ENCODE measurements at places on chromosomes 16 and 17. TPM values are rescaled to one million over a fixed set of nuclear protein-coding genes. Genes with fewer than 3 reads are reported as not detected.

DNA sequence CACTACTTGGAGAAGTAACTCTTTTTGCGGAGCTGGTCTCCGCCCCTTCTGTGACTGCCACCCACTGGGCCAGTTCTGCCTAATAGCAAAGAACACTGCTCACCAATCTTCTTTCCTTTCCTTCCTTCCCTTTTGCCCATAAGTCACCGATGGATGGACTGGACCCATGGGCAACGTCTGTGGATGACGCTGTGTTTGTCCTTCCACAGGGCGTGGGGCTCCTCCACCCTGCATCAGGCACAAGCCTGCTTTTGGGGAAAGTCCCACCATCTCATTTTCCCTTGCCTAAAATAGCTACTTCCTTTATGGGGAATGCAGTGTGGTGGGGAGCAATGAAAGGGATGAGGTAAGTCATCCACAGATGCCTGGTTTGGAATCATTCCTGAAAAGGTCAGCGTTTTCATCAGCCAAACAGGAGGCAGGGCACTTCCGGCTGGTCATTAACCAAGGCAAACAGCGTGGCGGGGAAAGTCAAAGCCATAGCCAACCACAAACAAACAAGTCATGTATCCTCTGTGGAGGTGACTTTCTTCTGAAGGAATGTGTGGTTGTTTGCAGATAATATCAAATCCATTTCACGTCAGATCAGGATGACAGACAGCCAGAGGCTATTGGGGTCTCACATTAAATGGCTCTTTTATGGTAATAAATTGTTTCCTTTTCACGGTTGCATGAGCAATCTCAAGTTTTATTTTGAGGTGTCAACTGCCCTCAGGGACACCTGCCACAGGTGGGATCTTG lies 30.7 kb upstream of the MED9 start:
- DNase-seq, result no peak

The KRT31 gene
- total RNA-seq, result not detected

DNA sequence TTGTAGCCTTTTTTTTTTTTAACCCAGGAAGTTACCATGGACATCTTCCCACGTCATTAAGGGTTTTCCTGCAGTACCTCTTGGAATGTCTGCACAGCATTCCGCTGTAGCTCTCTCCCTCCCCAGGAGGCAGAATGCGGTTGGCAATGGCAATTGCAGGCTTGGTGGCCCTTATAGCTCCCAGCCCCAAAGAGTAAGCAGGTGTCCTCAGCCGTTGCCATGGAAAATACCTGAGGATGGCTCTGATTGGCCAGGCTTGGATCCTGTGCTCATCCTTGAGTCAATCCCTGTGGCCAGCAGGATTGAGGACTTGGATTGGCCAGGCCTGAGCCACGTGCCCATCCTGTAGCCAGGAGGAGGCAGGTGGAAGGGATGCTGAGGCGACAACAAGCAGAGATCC lies 15.5 kb upstream of the TIMP2 start:
- DNase-seq, result no peak

- DNase-seq, result no peak
Observed at GRCh38 chr17:45372325-45372869, 55.6 kb upstream of the MAP3K14 start.

The COA3 gene
- 64.4 TPM for total RNA-seq

DNA sequence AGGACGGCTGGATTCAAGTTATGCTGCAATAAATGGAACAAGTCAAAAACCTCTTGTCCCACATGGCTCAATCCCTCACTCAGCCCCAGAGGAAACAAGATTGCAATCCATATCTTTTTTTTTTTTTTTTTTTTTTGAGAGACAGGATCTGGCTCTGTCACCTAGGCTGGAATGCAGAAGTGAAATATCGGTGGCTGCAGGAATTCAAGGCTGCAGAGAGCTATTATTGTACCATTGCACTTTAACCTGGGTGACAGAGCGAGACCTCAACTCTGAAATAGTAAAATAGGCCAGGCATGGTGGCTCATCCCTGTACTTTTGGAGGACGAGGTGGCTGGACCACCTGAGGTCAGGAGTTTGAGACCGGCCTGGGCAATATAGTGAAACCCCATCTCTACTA lies 2.7 kb upstream of the PDE6G start:
- no peak for DNase-seq

The CIAO2B gene
- 82.8 TPM for total RNA-seq

GRCh38 chr17:45108595-45109521 lies 23.5 kb downstream of the PLCD3 start:
- DNase-seq, result no peak

DNA sequence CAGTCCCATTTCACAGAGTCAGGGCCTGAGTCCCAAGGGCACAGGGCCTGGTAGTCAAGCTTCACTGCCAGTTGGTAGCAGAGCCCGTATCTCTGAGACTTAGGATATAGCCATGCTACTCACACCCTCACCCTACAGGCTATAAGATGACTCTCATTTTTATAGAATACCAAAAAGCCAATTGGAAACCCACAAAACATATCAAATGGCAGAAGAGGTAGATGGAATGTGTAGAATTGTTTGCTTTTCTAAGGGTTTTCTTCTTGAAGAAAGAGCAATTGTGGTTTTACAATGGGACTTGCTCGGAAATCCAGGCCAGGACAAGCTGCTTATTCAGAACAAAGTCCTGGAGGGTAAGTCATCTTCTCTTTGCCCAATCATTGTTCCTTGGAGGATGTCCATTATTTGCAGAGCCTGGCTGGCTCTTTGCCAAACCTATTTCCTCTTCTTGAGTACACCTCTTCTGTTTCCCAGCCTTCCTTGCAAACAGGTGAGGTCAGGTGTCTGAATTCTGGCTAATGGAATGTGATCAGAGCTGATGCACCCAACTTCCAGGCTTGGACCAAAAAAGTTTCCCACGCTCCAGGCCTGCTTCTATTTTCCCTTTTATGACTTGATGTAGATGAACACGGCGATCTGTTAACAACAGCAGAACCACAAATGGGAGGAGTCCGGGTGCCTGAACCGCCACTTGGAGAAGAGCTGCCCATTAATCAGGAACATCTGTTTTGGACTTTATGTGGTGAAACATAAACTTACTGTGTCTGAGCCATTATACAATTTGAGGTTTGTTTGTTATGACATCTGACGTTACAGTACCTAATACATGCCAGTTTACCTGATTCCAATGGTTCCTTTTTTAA lies 16.9 kb upstream of the CCL22 start:
- no peak for DNase-seq

The SPECC1 gene
- 8.0 TPM for total RNA-seq

GRCh38 chr16:86293906-86294305 lies 216.4 kb upstream of the FOXF1 start:
- no peak for DNase-seq

DNA sequence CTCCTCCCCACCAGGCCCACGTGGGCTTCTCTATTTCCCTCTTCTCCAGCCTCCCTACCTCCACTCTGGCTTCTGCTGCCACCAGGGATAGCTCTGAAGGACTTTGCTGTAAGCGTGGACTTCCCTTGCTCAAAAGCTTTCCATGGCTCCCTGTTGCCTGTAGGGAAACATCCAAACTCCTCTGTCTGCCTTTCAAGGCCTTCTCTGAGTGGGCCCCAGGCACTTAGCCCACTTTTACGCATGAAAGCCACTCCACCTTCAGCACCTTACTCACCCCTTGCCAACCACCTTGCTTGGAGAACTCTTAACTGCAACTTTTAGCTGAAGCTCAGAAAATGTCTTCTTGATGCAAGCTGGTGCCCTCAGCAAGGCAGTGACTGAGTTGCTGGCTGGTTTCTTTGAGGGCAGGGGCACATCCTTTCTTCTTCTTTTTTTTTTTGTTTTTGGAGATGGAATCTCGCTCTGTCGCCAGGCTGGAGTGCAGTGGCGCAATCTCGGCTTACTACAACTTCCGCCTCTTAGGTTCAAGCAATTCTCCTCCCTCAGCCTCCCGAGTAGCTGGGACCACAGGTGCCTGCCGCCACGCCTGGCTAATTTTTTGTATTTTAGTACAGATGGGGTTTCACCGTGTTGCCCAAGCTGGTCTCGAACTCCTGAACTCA lies 52.0 kb upstream of the DLX4 start:
- DNase-seq, result no peak

The GFOD2 gene
- total RNA-seq, result 8.5 TPM

DNA sequence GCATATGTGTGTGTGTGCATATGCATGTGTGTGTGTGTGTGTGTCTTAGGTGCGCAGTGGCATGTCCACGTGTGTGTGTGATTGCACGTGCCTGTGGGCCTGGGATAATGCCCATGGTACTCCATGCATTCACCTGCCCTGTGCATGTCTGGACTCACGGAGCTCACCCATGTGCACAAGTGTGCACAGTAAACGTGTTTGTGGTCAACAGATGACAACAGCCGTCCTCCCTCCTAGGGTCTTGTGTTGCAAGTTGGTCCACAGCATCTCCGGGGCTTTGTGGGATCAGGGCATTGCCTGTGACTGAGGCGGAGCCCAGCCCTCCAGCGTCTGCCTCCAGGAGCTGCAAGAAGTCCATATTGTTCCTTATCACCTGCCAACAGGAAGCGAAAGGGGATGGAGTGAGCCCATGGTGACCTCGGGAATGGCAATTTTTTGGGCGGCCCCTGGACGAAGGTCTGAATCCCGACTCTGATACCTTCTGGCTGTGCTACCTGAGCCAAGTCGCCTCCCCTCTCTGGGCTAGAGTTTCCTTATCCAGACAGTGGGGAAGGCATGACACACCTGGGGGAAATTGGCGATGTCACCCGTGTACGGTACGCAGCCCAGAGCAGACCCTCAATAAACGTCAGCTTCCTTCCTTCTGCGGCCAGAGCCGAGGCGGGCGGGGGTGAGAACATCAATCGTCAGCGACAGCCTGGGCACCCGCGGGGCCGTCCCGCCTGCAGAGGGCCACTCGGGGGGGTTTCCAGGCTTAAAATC lies 47.6 kb downstream of the IL21R start:
- DNase-seq, result no peak

GRCh38 chr16:23690771-23691482 lies 12.2 kb downstream of the PLK1 start:
- DNase-seq, result no peak

DNA sequence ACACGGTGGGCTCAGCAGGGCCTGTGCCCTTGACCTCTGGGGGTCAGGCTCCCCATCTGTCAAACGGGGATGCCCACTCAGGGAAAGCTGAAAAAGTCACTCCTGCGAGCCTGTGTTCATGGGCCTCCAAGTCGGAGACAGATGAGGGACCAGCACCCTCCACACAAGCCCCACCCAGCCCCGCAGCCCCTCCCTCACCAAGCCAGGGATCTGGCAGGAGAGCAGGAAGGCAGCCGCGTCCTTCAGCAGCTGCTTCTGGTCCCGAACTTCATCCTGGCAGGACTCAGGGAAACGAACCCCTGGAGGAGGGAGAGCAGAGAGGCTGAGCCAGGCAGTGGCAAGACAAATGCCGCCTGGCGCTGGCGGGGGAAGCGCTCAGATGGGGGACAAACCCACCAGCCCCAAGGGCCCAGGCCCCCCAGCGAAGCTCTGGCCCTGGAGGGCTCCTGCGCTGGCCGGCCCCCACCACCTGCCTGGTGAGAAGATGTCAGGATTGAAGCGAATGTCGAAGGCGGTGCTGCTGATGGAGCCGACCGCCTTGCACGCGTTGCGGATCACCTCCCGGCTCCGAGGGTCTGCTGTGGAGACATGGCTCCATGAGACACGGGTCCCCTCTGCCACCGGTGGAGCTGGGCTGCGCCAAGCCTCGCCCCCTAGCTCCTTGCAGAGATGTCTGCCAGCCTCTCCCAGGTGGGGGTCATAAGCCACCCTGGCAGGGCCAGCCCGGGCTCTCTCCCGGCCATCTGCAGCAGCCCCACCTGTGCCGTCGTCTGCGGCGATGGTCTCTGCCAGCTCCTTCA lies 15.4 kb downstream of the CLUH start:
- no peak for DNase-seq

DNA sequence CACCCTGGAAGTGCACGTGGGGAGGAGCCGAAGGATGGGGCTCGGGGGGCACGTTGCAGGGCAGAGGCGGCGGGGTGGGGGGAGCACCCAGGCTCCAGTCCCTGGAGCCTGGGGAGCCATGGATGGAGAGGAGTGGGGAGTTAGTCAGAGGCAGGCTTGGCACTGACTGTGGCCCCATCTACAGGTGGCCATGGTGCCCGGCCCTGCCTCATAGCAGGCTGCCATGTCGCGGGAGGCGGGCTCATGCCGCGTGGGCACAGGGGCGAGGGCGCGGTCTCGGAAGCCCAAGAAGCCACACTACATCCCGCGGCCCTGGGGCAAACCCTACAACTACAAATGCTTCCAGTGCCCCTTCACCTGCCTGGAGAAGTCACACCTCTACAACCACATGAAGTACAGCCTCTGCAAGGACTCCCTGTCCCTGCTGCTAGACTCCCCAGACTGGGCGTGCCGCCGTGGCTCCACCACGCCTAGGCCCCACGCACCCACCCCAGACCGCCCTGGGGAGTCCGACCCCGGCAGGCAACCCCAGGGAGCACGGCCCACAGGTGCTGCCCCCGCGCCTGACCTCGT lies 3.0 kb downstream of the PRR35 start:
- no peak for DNase-seq

DNA sequence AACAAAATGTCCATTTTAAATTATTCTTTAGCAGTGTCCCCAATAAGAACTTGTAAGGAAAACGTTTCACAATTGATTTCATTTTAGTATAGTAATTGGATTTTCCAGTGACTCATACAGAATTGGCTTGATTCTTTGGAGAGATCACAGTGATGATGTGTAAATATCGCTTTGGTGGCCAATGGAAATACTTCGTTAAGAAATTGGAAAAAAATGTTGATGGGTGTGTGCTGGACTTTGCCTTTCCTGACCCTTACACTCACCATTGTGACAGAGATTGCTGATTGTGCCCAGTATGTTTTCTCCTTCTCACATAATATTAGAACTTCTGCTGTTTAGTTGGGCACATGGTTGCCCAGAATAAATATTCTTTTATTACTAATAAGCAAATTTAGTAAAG lies 7.4 kb upstream of the EFCAB13 start:
- DNase-seq, result no peak

- DNase-seq, result no peak
Observed at GRCh38 chr17:70120425-70120824, 45.4 kb downstream of the KCNJ16 start.

DNA sequence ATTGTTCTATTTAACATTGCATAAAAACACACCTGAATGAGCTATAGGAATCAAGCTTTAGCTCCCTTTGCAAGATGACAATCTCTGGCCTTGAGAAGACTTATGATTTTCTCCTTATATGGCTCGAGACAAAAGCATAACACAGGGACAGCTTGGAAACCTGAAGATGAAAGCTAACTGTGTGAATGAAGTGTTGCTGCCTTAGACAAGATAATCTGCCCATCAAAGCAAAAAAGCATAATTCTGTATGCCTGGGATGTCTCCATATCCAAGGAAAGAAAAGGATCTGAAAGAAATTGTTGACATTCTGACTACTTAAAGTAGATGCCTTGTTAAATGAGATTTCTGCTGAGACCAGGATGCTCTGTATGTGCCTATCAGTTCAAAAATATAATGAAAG lies 526.7 kb upstream of the TOM1L1 start:
- DNase-seq, result no peak

GRCh38 chr17:47821424-47822391 lies at the start of gene OSBPL7:
Gene OSBPL7, minus strand, starts transcription at chr17:47821794. Its CDS starts 1,516 bp downstream, at chr17:47820278.
- DNase-seq, result peak; percentile 92

- no peak for DNase-seq
Observed at GRCh38 chr16:58842746-58843145, 108.6 kb upstream of the GOT2 start.
